ENCODE measurements at places on chromosomes 1 and 21.
A peak's percentile ranks its signal among the peaks of the same experiment; 100 is the strongest.

DNA sequence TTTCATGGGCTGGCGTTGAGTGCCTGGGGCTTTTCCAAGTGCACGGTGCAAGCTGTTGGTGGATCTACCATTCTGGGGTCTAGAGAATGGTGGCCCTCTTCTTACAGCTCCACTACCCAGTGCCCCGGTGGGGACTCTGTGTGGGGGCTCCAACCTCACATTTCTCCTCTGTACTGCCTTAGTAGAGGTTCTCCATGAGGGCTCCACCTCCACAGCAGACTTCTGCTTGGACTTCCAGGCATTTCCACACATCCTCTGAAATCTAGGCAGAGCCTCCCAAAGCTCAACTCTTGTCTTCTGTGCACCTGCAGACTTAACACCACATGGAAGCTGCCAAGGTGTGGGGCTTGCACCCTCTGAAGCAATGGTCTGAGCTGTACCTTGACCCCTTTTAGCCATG is 82.1 kb downstream of the CCDC18 start:
- H3K4me1 ChIP-seq = no peaks in the 10 kb centered on the region
- no peak overlapping the region for H3K27ac ChIP-seq
- DNase-seq = no peak
- no peak overlapping the region for H3K4me3 ChIP-seq
- no peaks in the 10 kb centered on the region for H3K36me3 ChIP-seq

DNA sequence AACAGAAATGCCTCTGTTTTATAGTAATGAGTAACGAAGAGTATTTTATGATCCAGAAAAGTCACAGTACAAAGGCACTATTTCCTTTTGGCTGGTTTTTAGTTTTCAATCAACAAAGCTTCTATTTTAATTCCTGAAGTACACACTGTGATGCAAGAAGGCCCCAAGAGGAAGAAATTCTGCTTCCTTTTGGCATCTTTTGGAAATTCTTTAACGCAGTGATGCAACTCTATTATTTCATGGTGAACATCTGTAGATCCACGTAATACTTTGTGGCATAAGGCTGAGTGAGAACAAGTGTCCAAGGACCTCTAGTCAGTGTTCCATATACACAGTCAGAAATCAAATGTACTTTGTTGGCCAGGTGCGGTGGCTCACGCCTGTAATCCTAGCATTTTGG is 137.5 kb downstream of the TGFB2 start:
- no peaks in the 10 kb centered on the region for H3K36me3 ChIP-seq
- no peaks in the 10 kb centered on the region for H3K27me3 ChIP-seq
- H3K4me3 ChIP-seq = no peak overlapping the region

GRCh38 chr1:44810101-44810761 is 1.9 kb downstream of the BTBD19 start:
- H3K4me1 ChIP-seq = peaks cover 91% of the 10 kb centered on the region
- peak overlapping the region; percentile 98 for H3K27ac ChIP-seq
- H3K27me3 ChIP-seq = no peaks in the 10 kb centered on the region
- H3K4me3 ChIP-seq = peak overlapping the region; percentile 13
- peaks cover 11% of the 10 kb centered on the region for H3K36me3 ChIP-seq

DNA sequence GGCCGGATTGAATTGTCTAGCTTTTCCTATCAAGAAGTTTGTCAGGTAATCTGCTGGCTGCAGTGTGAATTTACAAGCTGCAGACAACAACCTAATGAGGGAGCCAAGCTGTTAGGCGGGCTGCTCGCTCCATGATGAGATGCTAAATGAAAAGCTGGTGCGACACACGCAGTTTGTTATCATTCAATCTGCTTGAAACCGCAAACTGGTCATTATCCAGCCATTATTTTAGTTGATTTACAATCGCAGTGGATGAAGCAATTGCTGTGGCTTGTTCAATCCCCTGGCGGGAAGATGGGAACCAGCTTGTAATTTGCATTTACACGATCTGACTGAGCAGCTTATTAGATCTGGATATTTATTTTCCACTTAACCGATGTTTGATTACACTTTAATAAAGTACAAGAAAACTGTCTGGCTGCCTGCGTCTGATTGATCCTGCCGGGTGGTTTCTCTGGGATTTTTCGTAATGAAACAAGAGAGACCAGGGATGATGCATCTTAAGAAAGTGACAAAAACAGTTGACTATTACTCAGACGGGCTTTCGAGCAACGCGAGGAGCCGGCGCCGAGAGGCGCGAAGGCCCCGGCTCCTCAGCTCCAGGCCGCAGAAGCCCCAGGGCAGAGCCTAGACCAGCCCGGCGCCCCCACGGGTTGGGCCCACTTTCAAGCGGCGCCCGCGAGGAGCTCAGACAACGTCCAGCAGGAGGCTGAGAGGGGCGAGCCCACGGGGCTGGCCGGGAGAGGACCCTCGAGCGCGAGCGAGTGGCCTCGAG is 118.0 kb upstream of the BARHL2 start:
- H3K27ac ChIP-seq = no peak overlapping the region
- no peaks in the 10 kb centered on the region for H3K36me3 ChIP-seq
- H3K27me3 ChIP-seq = peaks cover 87% of the 10 kb centered on the region
- DNase-seq = peak; percentile 16
- no peak overlapping the region for H3K4me3 ChIP-seq

GRCh38 chr1:225889743-225890142 is 797 bp upstream of the LEFTY1 start:
- peaks cover 10% of the 10 kb centered on the region for H3K4me1 ChIP-seq
- H3K4me3 ChIP-seq = no peak overlapping the region
- DNase-seq = no peak
- no peak overlapping the region for H3K27ac ChIP-seq
- H3K27me3 ChIP-seq = no peaks in the 10 kb centered on the region

DNA sequence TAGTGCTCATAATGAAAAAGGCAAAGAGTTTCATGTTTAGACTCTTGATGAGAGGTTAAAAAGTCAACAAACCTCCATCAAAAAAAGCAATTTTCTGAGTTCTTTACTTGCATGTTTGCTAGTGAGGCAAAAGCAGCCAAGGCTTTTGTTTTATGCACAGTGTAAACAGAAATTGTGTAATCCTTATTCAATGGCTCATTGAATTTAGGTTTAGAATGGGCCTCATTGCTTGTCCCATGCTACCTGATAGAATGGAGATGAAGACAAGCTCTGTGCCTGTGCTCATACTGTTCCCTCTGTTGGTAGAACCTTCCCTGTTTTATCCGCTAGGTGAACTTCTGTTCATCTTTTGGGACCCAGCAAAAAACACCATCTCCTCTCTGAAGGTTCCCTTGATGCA is 10.0 kb upstream of the LRRC8D start:
- no peaks in the 10 kb centered on the region for H3K27me3 ChIP-seq
- H3K4me1 ChIP-seq = no peaks in the 10 kb centered on the region
- no peak overlapping the region for H3K27ac ChIP-seq

DNA sequence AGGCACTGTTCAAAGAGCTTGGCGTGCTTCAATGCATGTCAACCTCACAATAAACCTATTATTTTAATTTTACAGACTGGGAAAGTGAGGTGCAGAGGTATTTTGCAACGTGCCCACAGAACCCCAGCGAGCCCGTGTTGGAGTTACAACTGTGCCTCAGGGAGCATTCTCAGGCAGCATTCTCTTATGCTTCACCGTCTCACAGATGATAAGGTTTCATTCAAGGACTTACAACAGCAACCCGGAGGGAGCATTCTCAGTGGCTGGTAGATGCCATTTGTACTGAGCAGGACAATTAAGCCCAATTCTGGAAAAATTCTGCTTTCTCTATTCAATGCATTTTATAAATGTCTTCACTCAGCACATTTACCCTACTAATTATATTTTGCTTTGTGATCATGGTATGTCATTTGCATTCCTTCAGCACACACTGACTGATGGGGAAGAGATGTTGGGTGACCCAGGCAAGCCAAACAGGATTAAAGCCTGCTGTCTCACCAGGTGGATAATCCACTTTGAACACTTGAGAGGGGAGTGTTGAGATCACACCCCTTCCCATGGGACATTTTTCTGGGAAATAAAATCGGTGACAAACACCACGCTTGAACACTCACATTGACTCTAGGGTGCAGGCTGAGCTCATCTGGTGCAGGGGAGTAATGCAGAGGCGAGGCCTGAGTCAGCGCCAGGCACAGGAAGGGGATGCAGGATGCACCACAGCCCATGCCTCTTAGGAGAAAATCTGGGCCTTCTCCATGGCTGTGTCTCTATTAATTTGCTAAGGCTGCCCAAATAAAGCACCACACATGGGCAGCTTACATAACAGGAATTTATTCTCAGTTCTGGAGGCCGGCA is 113.9 kb downstream of the CLIC6 start:
- no peak for DNase-seq
- no peak overlapping the region for H3K27ac ChIP-seq

- H3K27me3 ChIP-seq = no peaks in the 10 kb centered on the region
- DNase-seq = no peak
Observed at GRCh38 chr1:228979774-228980173, 244.5 kb downstream of the RHOU start.

- H3K27ac ChIP-seq = no peak overlapping the region
- H3K36me3 ChIP-seq = no peaks in the 10 kb centered on the region
- H3K27me3 ChIP-seq = no peaks in the 10 kb centered on the region
- DNase-seq = no peak
- H3K4me3 ChIP-seq = no peak overlapping the region
Observed at GRCh38 chr1:230350208-230350921, 75.8 kb downstream of the PGBD5 start.

DNA sequence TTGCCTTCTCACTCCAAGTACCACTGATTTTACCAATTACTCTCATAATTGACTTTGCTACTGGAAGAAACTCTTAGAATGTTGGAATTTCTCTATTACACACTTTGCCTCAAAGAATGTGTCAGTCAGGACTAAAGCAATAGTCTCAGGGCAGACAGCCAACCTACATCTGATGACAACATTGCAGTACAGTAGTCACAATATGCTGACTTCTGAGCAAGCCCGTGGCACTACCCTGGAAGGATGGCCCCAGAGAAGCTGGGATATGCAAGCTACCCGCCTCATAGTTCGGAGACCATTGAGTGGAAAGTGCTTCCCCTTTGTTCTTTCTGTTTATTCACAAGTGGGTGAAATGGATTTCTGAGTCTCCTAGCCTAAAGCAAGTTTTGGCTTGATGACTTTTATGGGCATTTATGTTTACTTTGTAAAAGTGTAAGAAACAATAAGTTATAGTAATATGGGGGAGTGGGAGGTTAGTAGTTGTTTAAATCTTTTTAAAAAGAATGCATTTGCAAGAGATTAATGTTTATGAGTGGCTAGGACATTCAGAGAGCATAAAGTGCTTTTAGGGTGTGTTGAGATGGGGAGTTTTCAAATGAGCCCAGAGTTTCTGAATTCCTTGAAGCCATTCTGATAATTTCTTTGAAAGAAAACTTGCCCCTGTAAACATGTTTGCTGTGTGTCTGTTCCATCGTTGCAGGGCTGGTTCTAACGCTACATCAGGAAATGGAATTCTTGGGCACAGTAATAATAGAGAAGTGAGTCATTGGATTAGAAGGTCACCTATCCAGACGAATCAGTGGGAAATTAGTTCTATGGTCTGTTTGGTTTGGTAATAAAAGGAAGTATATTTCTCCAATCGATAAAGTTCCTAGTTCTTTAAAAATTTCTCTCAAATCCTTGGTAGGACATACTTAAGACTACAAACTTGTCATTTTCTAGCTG is 63.8 kb downstream of the LMO4 start:
- no peaks in the 10 kb centered on the region for H3K27me3 ChIP-seq
- no peaks in the 10 kb centered on the region for H3K4me1 ChIP-seq
- no peak for DNase-seq
- no peak overlapping the region for H3K4me3 ChIP-seq

GRCh38 chr1:183097438-183098051 is 74.3 kb downstream of the LAMC1 start:
- H3K36me3 ChIP-seq = no peaks in the 10 kb centered on the region
- DNase-seq = no peak
- no peaks in the 10 kb centered on the region for H3K27me3 ChIP-seq
- H3K4me1 ChIP-seq = no peaks in the 10 kb centered on the region
- no peak overlapping the region for H3K4me3 ChIP-seq

- no peak overlapping the region for H3K27ac ChIP-seq
- DNase-seq = no peak
- H3K36me3 ChIP-seq = peaks cover 45% of the 10 kb centered on the region
- no peaks in the 10 kb centered on the region for H3K27me3 ChIP-seq
Observed at GRCh38 chr1:23062271-23062670, 43.0 kb downstream of the KDM1A start.

DNA sequence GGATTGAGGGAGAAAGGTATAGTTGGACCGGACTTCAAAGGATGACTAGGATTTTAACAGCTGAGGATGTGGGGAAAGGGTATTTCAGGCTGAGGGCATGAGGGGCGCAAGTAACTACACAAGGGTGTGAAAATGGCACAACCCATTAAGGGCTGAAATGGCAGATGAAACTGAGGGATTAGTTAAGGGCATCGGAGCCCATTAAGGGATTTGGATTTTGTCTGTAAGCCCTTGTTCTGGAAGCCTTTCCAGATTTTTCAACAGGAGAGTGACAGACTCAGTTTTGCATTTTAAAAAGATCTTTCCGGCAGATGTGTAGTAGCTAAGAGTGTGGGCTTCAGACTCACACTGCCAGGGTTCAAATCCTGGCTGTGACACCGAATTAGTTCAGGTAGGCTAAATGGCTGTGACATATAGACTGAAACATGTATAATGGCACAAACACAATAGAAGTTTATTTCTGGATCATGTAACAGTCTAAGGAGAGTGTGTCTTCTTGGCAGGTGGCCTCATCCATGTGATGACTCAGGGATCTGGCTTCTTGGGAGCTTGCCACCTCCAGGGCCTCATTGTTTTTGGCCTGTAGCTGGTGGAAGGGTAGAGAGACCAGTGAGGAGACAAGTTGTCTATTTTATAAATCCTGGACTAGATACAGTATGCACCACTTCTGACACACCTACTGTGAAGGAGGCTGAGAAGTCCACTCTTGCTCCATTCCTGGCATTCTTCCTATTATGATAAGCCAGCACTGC is 49.6 kb downstream of the UBE2T start:
- no peak for DNase-seq
- no peak overlapping the region for H3K27ac ChIP-seq
- no peaks in the 10 kb centered on the region for H3K36me3 ChIP-seq
- H3K4me1 ChIP-seq = peaks cover 20% of the 10 kb centered on the region
- no peaks in the 10 kb centered on the region for H3K27me3 ChIP-seq
- H3K4me3 ChIP-seq = no peak overlapping the region

DNA sequence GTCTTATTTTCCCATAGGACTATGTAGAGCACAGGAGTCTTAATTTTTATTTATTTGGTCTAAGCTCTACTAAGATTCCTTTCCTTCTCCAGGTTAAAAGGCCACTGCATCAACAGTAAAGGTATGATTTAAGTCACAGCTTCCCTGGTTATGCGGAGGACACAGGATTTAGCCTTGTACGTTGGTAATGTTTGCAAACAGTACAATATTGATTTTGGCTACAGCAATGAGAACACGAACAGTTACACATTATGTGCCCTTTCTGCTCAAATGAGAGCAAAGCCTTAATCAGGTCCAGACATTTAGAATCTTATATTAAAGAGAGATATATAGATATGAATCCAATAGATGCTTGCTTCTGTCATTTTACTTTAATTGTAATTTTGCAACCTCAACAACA is 264.0 kb downstream of the NUF2 start:
- DNase-seq = no peak
- no peak overlapping the region for H3K4me3 ChIP-seq
- H3K36me3 ChIP-seq = no peaks in the 10 kb centered on the region
- no peaks in the 10 kb centered on the region for H3K4me1 ChIP-seq
- no peaks in the 10 kb centered on the region for H3K27me3 ChIP-seq
- H3K27ac ChIP-seq = no peak overlapping the region

GRCh38 chr1:154198756-154199562 is 7.1 kb upstream of the TPM3 start:
- no peak overlapping the region for H3K4me3 ChIP-seq
- H3K4me1 ChIP-seq = peaks cover 7% of the 10 kb centered on the region
- peak; percentile 58 for DNase-seq

GRCh38 chr1:27686223-27686990 is 14.4 kb upstream of the IFI6 start:
- no peaks in the 10 kb centered on the region for H3K36me3 ChIP-seq
- H3K4me3 ChIP-seq = no peak overlapping the region
- no peak overlapping the region for H3K27ac ChIP-seq
- H3K4me1 ChIP-seq = no peaks in the 10 kb centered on the region
- H3K27me3 ChIP-seq = no peaks in the 10 kb centered on the region
- no peak for DNase-seq
